ENCODE measurements at places on chromosomes 5 and 9. TPM values are rescaled to one million over a fixed set of nuclear protein-coding genes. Genes with fewer than 3 reads are reported as not detected.

DNA sequence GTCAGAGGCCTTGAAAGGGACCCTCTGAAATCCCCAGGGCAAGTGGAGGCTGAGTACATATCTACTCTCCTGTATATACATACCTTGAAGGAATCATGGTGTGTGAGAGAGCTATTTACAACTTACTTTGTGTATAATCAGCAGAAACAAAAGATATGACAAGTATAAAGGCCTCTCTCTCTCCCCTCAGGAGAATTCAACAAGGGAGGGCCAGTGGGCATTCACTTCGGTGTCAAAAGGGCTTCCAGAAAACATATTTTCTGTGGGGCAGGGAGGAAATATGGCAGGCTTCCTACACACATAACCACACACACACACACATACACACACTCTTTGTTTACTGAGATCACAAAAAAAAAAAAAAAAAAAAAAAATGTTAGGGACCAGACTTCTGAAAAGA, 181.7 kb downstream of the BNC2 start:
- no peak for DNase-seq

DNA sequence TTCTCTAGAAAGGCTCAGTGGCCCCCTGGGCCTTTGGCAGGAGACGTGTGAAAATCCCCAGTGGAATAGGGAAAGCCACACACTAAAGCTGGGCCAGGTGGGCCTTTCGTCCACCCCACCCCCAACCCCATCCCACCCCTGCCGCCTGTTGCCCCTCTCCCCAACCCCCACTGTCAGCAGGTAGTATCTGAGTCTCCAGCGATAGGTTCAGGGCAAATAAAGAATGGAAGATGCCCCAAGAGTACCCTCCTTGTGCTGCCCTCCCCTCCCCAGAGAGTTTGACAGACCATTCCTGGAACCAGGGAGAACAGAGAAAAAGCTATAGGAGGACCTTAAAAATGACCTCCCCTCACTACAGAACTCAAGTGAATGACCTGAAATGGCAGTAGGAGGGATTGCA, 36.7 kb upstream of the UBE2D2 start:
- no peak for DNase-seq

GRCh38 chr9:68637020-68637419, 68.0 kb upstream of the PIP5K1B start:
- no peak for DNase-seq

- no peak for DNase-seq
Measured at GRCh38 chr5:84425365-84425881, 40.7 kb upstream of the EDIL3 start.

GRCh38 chr5:149799119-149799623, 69.1 kb downstream of the PPARGC1B start:
- peak; percentile 69 for DNase-seq

DNA sequence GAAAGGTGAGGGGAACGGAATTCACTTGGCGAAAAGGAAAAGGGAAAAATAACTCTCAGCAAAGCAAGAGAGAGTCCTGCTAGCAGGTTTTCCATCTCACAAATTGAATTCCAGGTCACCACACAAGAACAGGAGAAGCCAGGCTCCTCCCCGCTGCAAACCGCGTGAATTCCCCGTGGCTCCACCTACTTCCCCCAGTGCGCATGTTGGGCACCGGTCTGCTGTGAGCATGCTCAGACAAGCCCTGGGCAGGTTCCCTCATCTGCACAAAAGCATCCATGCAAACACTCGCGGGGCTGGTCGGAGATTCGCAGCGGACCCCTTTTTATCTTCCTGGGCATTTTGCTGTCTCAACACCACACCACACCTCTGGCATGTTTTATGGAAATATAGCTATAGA, 58.5 kb upstream of the S1PR3 start:
- DNase-seq = no peak

DNA sequence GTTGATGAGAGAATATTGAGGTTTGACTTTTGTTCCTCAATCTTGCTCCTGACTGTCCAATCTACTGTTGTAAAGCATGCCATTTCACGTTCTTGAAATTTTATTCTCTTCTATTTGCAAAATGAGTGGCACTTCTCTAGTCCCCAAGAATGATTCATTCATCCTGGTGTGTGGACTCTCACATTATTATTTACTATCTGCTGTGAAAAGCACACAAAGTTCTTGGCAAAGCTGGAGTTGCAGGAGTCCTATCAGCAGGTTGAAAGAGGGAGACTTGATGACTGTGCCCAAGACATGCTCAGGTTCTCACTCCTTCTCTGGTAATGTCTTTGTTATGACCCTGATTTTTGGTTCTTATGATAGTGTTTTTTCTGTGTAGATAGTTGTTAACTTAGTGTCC, 382.6 kb downstream of the DMRTA1 start:
- no peak for DNase-seq

DNA sequence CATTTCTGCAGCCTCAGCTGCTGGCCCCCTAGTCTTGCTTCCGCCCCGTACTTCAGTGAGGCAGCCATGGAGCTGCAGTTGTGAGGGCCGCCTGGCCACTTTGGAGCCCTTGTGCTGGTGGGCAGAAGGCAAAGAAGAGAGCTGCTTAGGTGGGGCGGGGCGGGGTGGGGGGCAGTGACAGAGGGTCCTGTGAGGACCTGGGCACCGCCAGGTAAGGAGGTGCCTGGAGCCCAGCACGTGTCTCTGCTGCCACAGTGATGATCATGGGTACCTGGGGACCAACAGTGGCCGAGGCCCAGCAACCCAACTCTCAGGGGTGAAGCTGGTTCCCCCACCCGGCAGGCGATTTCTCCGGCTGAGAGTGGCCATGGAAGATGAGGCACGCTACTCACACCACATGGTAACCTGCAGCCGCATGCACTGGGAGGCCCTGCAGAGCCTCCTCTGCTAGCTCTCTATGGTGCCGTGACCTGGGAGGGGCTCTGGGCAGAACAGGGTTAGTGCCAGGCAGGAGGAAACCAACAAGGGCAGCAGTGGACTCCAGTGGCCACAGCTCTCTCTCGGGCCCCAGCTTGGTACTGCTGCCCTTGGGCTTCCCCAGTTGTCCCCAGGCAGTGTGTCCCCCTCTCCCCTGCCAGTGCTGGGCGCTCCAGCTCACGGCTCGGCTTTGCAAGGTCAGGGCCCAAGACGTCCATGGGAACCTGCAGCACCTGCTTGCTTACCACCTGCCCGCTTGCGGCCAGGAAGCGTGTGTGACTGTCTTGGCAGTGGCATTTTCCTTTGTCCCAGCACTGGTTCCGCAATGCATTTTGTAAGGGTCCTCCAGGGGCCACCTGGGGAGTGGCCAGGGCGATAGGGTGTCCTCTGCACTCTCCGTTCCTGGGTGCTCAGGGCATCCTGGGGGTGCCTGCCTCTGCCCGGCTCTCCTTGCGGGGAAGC, 24.0 kb downstream of the NDUFS6 start:
- DNase-seq = no peak

GRCh38 chr5:97417986-97418385, 234.9 kb upstream of the RIOK2 start:
- no peak for DNase-seq

DNA sequence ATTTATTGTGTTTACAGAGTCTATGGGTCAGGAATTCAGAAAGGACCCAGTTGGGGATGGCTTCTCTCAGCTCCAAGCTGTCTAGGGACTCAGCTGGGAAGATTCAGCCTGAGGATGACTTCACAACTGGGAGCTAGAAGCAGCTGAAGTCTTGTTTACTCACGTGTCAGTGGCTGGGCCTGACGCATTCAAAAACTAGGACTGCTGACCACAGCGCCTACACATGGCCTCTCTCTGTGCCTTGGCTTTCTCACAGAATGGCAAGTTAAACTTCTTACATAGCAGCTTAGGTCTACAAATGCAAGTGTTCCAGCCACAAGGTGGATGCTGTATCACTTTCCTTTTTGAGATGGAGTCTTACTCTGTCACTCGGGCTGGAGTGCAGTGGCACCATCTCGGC, 16.3 kb upstream of the PPP2CA start:
- peak; percentile 58 for DNase-seq

DNA sequence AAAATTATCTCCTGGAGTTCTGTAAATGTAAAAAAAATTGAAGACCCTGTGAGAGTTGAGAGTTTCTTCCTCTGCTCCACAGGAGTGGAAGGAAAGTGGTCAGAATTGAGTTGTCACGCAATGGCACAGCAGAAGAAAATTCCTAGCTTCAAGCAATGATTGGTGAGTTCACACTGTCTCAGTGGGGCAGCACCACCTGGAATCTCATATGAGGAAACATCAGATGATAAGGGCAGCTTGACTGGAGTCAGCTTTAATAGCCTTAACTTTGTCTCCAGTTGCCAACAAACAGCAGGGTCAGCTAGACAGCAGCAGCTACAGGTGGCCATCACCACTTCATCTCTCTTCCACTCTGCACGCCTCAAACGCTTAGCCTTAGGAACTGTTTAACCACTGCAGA, 211.1 kb downstream of the EFNA5 start:
- no peak for DNase-seq

DNA sequence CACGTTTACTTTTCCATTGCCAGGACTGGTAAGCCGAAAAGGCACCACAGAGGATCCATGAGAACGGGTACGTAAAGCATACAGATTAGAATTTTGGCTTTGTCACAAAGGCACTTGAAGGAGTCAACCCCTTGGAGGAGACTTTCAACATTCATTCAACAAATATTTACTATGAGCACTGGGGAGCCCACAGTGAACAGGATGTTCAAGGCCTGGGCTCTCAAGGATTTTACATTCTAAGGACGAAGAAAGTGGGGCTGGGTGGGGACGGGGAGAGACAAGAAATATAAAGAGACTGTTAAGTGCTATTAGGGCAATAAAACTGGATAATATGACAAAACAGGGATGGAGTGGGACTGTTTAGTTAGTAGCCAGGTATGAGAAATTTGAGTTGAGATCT, 66.0 kb downstream of the KLF4 start:
- no peak for DNase-seq

GRCh38 chr9:36542355-36542754, 30.3 kb upstream of the MELK start:
- no peak for DNase-seq

GRCh38 chr5:126446498-126447224, 23.5 kb downstream of the GRAMD2B start:
- peak; percentile 94 for DNase-seq

DNA sequence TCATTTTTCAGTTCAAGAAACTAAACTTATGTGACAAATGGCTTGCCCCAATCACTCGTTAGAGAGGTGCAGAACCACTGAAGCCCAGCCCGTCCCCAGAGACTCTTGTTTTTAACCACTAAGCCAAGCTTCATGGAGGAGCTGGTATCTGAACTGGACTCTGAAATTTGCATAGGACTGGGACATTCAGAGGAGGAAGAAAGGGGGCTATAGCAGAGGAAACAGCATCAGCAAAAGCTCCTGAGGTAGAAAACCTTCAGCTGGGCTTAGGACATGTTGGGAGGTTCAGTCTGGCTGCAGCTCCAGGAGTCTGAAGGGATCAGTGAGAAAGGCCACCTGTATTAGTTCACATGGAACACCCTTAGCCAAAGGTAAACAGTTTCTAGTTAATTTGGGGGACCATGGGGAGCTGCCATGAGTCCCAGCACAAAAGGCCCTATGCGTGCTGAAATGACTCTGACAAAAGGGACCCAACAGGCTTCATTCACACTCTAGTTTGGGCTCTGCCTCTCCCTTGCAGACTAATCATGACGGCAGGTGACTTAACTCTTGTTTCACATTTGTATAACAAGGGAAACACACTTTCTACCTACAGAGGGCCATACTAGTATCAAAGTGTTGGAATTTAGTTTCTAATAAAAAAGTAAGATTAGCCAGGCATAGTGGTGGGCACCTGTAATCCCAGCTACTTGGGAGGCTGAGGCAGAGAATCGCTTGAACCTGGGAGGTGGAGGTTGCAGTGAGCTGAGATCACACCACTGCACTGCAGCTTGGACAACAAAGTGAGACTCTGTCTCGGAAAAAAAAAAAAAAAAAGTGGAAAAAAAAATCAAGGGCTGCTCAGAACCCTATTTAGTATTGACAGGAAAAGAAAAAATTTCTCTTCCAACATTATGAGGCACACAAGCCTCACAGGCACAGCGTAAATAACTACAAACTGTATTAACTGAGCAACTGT, 10.2 kb downstream of the FBXO10 start:
- no peak for DNase-seq

DNA sequence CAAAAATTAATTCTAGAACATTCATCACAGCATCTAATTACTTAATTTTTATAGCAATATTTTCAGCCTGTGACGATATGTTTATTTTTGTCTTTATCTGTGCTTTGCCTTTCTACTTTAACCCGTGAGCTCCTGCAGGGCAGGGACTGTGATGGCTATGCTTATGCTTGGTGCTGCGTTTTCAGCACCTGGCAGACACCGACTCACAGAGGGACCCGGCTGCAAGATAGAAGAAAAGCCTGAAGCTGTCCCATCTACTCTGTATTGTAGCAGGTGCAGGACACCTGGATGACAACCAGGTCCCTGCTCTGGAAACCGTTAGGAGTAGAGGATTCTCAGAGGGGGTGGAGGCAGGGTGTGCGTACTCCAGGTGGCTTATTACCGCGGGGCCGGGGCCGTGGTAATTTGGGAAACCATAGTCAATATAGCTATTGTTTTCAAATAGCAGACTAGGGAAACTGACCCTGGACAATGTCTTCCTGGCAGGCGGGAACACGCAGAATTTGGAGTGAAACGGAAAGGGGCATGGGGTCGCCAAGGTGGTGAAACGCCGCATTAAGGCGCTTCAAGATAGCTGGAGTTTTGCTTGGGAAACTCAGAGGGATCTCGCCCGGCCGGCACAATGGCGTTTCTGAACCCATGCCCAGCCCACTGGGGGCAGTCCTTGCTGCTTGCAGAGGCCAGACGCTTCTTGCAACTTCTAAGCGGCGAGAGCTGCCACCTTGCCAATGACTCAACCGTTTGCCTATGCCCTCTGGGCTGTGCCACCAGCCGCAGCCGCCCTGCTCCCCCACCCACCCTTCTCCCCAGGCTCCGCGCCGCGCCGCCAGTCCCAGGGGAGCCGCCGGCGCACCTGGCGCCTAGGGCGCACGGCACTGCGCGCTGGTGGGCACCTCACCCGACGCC, 140.1 kb upstream of the PALM2AKAP2 start:
- DNase-seq = no peak

DNA sequence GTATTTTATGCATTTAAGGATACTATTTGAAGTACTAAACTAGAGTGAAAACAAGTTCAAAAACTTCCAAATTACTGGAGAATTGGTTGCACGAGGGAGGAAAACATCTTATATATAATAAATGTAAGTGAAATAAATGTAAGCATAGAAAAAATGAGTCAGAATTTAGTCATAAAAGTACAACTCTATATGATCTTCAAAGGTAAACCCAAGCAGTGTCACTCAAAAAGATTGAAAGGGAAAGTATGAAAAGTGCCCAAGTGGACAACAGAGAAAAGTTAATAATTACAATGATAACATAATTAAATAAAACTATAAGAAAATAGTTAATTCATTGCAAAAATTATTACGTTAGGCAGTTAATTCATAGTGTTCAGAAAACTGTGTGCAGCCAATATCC, 2288.5 kb upstream of the C9orf72 start:
- DNase-seq = no peak

The NUDCD2 gene
- polyA plus RNA-seq = 6.2 TPM

The IFNA2 gene
- not detected for polyA plus RNA-seq

The DNAI1 gene
- not detected for polyA plus RNA-seq

The TAF11L14 gene
- polyA plus RNA-seq = not detected

The RNF224 gene
- not detected for polyA plus RNA-seq

The PCDHA9 gene
- polyA plus RNA-seq = 0.06 TPM

Measured in BJ (cell line).